ENCODE measurements at places on chromosomes 7 and 10.

DNA sequence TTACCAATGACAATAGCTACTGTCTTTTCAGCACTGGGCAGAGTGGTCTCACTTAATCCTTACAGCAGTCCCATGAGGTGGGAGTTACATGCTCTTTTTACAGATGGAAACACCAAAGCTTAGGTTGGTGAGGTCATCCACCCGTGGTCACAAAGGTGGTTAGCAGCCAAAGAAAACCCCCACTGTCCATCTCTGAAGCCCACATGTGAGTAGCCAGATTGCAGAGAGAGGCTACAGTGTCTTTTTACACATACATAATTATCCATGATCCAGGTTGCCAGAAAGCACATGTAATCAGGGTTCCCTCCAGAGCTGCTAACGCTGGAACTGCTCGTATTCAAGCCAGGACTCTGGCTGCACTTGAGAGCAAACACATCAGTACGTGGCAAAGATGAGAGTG lies 24.6 kb upstream of the ANKRD2 start:
- no peak for DNase-seq

DNA sequence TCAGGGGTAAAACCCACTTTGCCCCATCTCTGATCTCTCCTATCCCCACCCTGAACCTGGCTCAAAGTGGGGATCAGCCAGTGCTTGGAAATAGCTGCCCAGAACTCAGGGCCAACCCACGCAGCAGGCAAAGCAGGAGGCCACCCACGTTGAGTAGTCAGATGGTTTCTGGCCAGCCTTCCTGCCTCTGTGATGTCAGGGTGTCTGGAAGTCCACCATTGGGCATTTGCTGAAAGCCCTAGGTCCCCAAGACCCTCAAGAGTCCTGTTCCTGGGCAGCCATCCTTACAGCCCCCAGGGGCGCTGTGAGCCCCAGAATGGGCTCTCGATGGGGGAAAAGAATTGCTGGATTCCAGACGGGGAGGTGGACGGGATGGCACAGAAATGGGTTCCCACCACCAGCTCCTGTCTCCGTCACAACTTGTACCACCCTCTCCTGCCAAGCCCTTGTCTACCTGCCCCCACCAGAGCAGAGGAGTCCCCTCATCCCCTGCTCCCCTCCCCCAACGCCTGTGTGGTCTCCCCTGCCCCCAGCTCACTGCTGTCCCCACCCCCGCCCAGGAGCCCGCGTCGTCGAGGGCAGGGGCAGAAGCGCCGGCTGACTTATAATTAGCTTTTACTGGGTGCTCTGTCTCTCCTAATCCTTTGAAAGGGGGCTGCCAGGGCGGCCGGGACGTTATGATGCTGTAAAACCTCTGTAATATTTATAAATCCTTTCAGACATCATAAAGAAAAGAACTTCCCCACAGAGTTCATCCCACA lies 3.9 kb downstream of the MYL10 start:
- DNase-seq: no peak

GRCh38 chr7:50558294-50559053 lies 6.7 kb downstream of the DDC start:
- no peak for DNase-seq

DNA sequence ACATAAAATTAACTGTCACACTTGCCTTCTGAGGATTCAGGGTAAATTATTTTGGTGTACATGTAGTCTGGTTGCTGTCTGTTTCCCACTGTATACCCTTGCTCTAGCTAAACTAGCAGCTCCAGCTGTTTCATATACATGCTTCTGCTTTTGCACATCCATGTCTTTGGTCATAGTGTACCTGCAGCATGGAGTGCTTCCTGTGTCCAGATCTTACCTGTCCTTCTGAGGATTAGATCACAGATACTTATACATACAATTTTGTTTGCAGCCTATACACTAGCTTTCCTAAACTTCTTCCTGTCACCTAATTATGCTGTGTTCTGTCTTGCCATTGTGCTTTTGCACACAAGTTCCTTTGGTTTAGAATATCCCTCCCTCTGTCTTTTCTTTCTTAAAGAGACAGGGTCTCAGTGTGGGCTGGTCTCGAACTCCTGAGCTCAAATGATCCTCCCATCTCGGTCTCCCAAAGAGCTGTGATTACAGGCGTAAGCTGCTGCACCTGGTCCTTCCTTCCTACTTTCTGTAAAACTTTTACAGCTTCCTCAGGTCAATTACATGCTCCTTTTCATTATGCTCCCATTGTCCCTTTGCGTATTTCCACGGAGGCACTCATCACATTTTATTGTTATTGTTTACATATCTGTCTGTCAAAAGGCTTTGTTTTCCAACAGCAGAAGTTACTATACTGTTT lies 33.8 kb downstream of the TPST1 start:
- no peak for DNase-seq

DNA sequence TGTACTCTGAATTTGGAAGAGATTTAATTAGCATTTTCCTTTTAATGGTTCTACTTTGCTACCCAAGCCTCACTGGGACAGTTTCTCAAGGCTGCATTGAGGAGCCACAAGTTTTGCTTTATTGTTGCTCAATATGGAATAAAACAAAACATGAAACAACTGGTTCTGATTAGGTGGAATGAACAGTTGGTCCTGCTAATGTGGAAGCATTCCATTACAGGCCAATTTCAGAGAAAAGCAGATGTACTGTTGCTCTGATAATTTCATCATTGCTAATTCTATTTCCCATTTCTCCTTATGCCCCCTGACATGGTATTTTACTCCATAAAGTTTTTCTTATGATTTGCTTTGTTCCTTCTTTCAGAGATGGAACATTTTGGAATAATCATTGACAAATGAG lies 66.0 kb upstream of the PAPSS2 start:
- DNase-seq: no peak
